ENCODE measurements at places on chromosomes 2 and 18.

GRCh38 chr2:68266655-68267054 is 14.3 kb upstream of the PPP3R1 start:
- no peak for DNase-seq

- DNase-seq: no peak
Measured at GRCh38 chr18:32847691-32848090, 74.9 kb upstream of the KLHL14 start.

DNA sequence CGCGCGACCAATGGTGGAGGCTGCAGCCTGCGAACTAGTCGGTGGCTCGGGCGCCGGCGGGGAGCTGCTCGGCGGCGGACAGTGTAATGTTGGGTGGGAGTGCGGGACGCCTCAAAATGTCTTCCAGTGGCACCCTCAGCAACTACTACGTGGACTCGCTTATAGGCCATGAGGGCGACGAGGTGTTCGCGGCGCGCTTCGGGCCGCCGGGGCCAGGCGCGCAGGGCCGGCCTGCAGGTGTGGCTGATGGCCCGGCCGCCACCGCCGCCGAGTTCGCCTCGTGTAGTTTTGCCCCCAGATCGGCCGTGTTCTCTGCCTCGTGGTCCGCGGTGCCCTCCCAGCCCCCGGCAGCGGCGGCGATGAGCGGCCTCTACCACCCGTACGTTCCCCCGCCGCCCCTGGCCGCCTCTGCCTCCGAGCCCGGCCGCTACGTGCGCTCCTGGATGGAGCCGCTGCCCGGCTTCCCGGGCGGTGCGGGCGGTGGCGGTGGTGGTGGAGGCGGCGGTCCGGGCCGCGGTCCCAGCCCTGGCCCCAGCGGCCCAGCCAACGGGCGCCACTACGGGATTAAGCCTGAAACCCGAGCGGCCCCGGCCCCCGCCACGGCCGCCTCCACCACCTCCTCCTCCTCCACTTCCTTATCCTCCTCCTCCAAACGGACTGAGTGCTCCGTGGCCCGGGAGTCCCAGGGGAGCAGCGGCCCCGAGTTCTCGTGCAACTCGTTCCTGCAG is at the start of gene HOXD9:
Gene HOXD9 (plus strand): TSS at position 37 of the 728 bp plus-strand sequence. CDS start 50 bp downstream, at position 87.
- no peak for DNase-seq

GRCh38 chr18:56992777-56993176 is 154.1 kb upstream of the BOD1L2 start:
- DNase-seq: no peak

GRCh38 chr2:114192362-114192761 is 250.1 kb upstream of the DPP10 start:
- DNase-seq: no peak

GRCh38 chr2:222042666-222043065 is 256.1 kb downstream of the PAX3 start:
- DNase-seq: no peak

DNA sequence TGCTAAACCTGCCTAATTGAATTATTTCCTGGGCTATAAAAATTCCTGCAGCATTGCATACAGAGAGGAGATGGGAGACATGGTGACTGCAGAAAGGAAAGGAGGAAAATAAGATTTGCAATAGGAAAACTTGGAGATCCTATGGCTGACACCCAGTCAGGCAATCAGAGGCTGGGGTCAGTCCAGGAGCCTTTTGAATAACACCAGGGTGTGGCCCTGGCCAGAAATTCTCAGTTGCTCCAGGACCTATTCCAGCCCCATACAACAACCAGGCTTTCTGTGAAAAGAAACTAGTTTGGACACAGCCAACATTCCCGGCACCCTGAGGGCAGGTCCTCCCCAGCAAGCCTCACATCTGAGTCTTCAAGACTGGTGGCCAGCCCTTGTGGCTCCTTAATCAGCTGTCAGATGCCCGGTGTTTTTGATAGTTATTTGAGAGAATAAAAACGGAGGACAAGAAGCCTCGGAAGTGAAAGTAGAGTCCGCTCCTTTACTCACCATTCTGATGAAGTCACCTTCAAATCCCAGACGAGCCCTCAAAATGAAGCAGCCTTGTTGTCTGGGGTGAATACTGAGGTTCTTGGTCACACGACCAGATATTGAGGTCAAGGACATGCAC is 31.1 kb upstream of the GMCL1 start:
- DNase-seq: no peak

GRCh38 chr2:181456660-181457120 is 496 bp upstream of the ITGA4 start:
- peak; percentile 95 for DNase-seq

- DNase-seq: peak; percentile 48
Measured at GRCh38 chr2:190023860-190024259, 38.7 kb downstream of the MSTN start.

GRCh38 chr2:101474731-101475384 is at the start of gene RFX8:
Gene RFX8, minus strand, starts transcription at chr2:101475112. Its CDS starts 8,264 bp downstream, at chr2:101466848.
- peak; percentile 6 for DNase-seq

- DNase-seq: peak; percentile 62
Measured at GRCh38 chr2:126244937-126245336, 411.0 kb upstream of the GYPC start.

- peak; percentile 55 for DNase-seq
Measured at GRCh38 chr2:39728941-39729351, 50.1 kb downstream of the THUMPD2 start.

GRCh38 chr18:6486313-6486712 is 71.6 kb upstream of the L3MBTL4 start:
- DNase-seq: peak; percentile 5

- DNase-seq: no peak
Measured at GRCh38 chr18:49109565-49110251, 158.9 kb upstream of the SMAD7 start.

DNA sequence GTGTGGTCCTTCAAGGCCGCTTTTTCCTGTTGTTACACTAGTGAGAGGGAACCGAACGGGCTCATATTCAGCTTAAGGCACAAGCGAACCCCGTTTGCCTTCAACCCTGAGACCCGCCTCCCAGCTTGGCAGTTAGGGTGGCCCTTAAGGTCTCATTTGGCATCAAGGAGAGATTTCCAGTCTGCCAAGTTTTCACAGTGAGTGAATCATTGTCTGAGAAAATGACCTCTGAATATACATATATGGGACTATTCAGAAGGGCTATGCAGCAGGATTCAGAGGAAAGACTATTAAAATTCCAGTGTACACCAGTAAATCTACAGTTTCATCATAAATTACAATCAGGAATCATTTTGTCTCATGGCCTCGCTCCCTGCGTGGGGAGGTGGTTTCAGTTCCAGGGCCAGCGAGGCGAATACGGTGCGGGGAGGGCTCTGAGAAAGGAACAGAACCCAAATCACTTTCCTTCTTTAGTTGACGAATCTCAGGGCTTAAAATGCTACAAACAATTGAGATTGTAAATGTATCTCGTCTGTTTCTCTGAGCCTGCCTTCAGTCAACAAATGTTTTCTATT is 231.4 kb downstream of the FAM210A start:
- DNase-seq: no peak

DNA sequence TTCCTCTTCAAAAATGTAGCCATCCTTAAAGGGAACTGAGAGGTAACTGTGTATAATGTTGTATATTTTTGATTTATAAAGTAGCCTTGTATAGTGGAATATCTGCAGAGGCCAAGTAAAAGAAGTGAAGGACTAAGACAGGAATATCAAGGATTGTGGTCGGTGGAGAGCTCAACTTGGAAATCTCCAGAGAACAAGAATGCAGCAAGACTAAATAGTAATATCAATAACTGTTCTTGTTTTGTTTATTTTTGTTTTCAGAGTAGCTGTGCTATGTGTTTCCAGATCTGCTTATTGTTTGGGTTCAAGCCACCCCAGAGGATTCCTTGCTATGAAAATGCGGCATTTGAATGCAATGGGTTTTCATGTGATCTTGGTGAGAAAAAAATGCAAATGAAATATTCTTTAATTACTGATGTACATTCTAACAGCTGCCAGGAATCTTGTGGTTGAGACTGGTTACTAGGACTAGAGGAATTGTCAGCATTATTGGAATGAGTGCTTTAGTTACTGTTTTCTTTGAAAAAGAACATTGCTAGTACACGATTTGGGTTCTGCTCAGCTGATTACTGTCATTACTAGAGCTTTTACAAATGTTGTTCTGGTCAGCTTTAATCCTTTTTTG is 25.0 kb downstream of the FASTKD2 start:
- DNase-seq: no peak

- DNase-seq: no peak
Measured at GRCh38 chr2:172210599-172210998, 107.9 kb upstream of the DLX2 start.

GRCh38 chr2:72973137-72973535 is 55.8 kb downstream of the EMX1 start:
- DNase-seq: no peak

Data from GM12865 (cell line).